ENCODE measurements at places on chromosomes 2 and 18.

DNA sequence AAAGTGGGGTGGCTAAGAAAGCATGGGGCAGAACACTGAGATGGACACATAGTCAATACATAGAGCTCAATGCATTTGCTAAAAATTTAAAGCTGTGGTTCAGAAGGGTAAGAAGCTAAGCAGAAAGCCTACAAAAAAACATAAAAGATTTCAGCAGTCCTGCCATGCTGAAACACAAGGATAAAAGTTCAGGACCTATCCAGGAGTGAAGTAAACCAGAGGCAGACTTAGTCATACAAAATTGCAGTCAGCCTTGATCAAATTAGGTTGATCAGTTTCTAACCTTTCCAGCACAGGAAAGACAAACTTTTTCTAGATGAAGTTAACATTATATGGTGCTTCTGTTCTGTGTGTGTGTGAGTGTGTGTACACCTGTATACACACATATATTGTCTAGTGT lies 120.8 kb upstream of the RBMS1 start:
- no peak for DNase-seq

DNA sequence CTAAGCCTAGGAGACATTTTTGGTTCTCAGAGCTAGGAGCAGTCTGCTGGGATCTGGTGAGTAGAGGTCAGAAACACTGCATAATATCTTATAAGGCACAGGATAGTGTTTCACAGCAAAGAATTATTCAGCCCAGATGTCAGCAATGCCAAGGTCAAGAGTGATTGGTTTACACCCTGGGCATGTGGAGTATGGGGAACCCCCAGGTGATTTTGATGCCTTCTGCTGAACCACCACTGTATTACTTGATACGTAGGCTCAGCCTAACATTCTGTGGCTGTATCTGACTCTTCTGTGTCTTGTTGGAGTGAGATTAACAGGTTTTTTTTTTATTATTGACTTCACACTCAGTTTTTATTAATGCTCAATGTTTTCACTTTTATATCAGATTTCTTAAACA lies 6.0 kb downstream of the DDX18 start:
- no peak for DNase-seq

GRCh38 chr2:124286089-124286783 lies 261.1 kb downstream of the CNTNAP5 start:
- DNase-seq: no peak

- DNase-seq: no peak
Measured at GRCh38 chr2:113905886-113906285, 16.0 kb downstream of the ACTR3 start.

DNA sequence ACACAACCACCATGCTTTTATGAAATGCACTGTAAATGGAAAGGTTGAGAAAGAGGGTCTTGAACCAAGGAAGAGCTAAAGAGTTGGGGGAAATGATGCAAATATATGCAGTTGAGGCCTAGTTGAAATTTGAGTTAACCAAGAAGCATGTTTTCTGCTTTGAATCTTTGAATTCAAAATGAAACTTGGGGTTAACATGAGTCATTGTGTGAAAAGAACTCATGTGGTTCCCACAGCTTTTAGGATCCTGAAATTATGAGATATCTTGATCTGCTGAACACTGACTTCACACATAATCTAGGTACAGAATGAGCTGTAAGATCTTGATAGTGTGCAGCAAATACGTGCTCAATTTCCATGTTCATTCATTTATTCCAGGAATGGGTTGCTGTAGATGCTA lies 422.9 kb upstream of the TRIB2 start:
- no peak for DNase-seq

DNA sequence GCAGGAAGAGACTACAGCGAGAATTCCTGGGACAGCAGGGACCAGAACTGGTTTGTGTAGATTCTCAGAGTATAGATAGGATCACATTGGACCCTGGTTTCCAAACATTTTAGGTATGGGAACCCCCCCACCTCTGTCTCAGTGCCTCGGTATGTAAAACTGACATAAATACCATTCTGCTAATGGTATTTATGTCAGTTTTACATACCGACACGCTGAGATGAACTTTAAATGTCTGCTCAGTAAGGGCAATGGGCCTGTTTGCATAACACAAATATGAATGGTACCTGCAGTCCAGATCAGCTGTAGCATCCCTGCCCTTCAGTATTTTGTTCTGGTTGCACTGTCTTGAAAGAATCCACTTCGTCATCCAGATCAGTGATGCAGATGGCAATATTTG lies 73.2 kb downstream of the WDSUB1 start:
- DNase-seq: no peak

- DNase-seq: peak; percentile 48
Measured at GRCh38 chr2:98822301-98823164, 91.6 kb upstream of the MGAT4A start.

DNA sequence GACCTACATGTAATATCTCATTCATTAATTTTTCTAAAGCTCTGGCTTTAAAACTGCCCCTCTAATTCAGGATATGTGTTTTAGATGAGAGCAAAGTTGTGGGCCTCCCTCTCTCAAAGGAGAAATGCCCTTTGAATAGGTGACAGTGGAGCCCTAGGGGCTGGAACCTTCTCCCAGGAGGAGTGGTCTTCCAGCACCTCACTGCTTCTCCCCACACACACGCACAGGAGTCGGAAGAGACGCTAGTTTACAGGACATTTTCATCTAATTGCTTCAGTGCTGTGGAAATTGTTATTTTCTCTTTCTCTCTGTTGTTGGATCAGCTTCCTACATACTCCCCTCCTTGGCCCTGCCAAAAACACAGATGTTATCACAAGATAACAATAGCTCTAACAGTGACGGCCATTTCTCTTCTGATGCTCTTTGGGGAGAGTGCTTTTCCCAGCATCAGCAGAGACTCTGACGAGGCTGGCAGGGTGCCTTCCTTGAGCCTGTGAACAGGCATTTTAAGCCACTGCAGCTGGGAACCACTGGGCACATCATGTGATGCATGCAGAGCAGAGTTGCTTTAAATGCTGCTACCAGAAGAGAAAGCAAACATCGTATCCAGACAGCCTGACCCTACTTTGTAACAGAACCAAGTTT lies 209.4 kb upstream of the SP5 start:
- DNase-seq: no peak

DNA sequence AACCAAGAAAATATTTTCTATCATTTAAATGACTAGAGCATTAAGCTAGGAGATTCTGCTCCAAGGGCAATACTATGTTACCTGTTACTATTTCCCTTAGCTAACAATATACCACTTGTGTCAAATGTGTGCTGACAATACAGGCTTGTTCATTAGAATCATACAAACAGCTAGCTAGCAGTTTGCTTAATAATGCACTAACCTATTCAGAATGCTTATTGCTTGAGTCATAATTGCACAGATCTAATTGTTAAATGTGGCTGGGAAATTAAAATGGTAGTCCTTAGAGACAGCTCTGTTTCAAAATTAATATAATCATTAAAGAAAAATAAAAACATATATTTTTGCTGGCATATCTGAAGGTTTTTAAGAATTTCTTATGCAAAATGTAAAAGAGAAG lies 344.2 kb downstream of the ERBB4 start:
- no peak for DNase-seq

DNA sequence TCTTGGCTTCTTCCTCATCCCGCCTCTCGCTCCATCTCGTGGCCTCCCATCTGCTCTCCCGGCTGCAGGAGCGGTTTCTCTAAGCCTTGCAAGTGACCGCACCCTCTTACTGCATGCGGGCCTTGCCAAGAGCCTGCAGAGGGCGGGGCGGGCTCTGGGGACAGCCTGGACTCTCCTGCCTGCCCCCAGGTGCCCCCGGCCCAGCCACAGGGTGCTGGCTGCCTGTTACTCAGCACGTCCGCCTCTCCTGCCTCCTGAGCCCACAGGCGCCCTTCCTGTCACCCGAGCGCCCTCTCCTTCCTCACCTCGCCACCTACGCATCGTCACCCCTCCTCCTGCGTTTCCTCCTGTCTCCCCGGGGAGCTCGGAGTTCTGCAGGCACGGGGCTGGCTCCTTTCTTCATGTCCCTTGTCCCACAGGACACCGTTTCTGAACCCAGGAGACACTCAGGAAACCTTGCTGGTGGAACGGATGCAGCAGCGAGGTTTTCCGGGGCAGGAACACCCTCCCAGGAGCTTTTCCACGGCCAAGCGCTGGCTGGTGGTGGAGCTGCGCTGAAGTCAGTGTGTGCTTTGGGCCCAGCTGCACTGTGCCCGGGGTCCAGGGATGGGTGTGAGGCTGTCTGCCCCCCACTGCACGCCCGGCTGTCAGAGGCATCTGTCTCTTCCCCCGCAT lies 28.5 kb downstream of the HPCAL1 start:
- no peak for DNase-seq

- DNase-seq: no peak
Measured at GRCh38 chr18:50611529-50611941, 51.6 kb downstream of the MAPK4 start.

DNA sequence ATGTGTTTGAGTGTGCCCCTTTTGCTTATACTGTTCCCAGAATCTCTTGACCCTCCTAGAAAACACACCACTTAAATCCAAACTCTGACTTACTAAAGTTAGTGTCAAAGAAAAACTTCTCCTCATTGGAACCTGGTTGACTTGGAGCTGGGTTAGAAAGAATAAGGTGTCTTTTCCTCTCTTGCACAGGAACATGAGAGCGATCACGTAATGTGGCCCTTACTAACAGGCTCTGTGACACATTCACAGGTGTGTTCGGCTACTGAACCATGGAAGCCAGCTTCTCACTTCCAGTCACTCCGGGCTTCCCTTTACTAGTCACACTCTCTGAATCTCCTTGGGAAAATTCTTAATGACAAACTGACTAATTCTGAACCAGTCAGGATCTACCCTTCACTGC lies 5.4 kb upstream of the POU3F3 start:
- DNase-seq: no peak

DNA sequence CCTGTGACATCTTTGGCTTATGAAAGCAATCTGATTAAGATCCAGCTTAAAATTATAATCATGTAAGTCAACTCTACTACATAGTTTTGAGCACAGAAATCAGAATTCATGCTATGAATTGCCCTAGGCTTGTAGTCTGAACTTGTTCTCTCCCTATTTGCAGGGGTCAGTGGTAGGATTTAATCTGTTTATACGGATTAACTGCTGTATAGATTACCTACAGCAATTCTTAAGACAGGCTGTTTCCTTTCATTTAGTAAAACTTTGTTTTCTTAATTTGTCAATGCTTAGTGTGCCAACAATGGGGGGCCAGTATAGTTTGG lies 287.9 kb downstream of the PDE11A start:
- DNase-seq: no peak
